ENCODE measurements at places on chromosomes 6 and 20. TPM values are rescaled to one million over a fixed set of nuclear protein-coding genes. Genes with fewer than 3 reads are reported as not detected.

Gene MUC22
- polyA plus RNA-seq: not detected

Gene IL17A
- polyA plus RNA-seq: not detected

Gene NEU1
- polyA plus RNA-seq: 25.2 TPM

DNA sequence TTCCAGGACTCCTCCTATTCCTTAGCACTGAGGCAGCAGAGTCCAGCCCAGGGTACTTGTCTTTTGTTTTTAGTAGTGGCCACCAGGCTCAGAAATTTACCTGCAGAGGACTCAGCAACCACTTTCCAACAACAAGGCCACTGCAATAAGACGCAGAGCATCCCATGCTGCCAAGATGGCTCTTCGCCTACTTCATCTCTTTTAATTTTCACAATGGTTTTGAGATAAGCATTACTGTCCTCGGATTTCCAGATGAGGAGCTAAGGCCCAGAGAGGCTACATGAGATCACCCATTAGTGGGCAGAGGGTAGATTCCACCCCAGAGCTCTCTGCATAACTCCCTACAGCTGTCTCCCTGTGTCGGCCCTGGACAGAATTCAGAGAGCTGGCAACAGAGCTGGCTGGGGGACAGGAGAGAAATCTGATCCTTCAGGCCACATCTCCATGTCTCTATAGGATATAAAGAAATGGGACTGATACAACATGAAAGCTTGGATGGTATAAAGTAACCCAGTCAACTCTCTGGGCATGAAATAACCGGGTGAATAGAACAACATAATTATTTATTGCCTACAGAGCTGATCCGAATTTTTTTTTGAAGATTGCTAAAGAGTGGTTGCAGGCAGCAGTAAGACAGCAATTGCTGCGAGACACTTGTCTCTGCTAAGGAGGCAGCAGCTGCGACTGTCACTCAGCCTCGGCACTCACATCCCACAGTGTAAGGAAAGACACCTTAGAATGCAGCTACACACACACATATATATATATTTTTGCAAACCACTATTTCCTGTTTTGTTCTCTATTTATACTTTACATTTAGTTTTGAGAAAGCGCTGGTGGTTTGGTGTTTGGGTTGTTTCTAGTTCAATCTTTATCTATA, 37.2 kb downstream of the SCML4 start:
- H3K36me3 ChIP-seq: no peaks in the 10 kb centered on the region
- H3K4me1 ChIP-seq: peaks cover 25% of the 10 kb centered on the region
- peak; percentile 86 for DNase-seq
- no peak overlapping the region for H3K4me3 ChIP-seq
- H3K27ac ChIP-seq: peak overlapping the region; percentile 78

DNA sequence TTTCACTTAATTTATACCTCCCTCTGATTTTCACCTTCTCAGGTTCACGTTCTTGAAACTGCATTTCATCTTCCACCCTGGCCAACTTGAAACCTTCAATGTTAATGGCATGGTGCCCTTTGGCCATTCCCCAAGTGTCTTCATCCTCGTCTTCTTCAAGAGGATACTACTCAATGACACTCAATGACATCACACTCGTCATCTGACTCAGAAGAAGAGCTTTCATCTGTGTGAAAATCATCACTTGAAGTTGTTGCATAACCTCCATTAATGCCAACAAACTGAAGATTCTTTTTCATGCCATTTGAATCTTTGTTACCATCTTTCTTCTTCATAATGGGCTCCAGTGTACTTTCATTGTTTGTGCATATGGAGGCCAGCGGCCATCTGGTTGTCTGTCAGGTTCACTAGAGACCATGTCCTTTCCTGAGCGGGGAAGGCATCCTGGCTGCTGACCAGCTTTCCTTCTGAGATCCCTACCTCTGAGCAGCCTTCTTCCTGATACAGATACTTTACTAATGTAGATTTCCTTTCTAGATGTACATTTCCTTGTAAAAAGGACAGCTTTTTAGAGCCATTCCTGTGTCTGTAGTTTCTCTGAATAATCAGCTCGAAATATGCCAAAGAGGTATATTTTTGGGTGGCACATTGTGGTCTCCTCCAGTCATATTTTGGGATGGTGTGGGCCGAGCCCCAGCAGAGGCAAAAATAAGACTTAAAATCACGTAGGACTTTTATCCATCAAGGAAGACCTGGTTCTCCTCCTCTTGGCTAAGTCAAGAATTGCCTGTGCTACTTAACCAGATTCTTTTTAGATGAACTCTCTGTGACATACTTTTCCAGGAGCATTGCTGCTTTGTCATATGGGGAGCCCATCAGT, 21.3 kb downstream of the TRMT6 start:
- no peak overlapping the region for H3K4me3 ChIP-seq
- H3K4me1 ChIP-seq: no peaks in the 10 kb centered on the region
- DNase-seq: no peak
- no peak overlapping the region for H3K27ac ChIP-seq

GRCh38 chr6:143149771-143150170, 89.1 kb downstream of the AIG1 start:
- no peak overlapping the region for H3K27ac ChIP-seq
- H3K36me3 ChIP-seq: no peaks in the 10 kb centered on the region
- no peaks in the 10 kb centered on the region for H3K27me3 ChIP-seq
- DNase-seq: no peak
- H3K4me3 ChIP-seq: no peak overlapping the region

Gene TAF8
- polyA plus RNA-seq: 12.6 TPM

DNA sequence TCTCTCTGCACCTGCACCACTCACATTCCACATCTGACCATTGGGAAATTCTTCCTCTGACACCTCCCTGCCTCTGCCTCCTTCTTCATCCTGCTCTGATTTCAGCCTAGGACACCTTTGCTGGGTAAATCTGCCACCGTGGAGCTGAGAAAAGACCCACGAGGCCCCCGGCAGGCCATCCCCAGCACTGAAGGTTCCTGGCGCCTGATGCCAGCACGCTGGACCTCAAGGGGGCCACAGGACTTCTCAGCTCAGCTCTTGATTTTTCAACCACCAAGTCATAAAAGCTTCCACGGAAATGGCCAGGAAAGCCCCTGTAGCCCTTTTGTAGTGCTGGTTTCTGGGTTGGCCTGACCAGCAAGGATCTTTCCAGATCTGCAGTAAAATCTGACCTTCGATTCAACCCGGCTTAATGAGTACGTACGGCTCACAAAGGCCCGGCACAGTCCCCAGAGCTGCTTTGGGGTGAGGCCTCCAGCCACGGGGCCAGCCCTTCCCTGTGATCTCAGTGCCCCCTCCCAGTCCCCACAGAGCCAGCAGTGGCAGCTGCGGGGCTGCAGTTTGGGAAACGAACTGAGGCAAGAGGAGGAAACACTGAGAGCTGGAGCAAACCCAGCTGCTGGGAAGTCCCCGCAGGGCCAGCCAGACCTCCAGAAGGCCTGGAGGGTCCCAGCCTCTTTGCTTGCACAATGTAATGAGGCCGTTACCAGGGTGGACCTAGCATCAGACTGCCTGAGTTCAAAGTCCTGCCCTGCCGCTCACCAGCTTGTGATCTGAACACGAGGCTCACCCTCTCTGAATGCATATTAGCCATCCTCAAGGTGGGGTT, 157.5 kb downstream of the BMP7 start:
- H3K36me3 ChIP-seq: no peaks in the 10 kb centered on the region
- H3K4me3 ChIP-seq: no peak overlapping the region
- H3K27me3 ChIP-seq: peaks cover 2% of the 10 kb centered on the region
- no peaks in the 10 kb centered on the region for H3K4me1 ChIP-seq
- H3K27ac ChIP-seq: no peak overlapping the region

DNA sequence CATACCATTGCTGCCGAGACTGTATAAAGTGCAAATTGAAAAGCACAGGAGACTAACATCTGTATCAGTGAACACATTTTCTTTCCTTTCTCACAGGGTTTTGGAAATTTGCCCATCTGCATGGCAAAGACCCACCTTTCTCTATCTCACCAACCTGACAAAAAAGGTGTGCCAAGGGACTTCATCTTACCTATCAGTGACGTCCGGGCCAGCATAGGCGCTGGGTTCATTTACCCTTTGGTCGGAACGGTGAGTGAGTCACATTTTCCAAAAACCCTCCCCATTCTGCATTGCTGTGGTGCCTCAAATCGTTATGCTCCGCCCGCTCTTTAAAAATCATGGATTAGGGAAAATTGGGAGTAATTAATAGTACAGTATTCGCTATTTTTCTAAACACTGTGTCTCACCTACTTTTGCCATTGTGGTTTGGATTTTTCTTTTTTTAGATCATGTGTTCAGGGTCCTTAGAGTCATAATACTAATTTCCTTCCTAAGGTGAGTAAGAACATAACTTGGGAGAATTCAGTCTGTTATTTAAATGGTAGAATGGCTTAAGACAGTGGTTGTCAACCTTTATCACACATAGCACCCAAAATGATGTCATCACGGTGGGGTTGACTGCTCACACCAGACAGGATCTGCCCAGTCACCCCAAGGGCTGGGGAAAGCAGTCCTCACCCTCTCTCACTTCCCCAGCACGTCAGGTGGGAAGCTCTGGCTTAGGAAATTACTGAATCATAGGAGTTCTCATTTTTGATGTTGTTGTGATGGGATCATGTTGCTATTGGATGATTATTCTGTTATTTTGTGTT, 171.6 kb downstream of the MTHFD1L start:
- H3K27me3 ChIP-seq: no peaks in the 10 kb centered on the region
- H3K27ac ChIP-seq: peak overlapping the region; percentile 55
- H3K4me1 ChIP-seq: no peaks in the 10 kb centered on the region
- no peak for DNase-seq
- H3K36me3 ChIP-seq: no peaks in the 10 kb centered on the region

GRCh38 chr6:150272976-150273315, 95.9 kb upstream of the IYD start:
- H3K27ac ChIP-seq: peak overlapping the region; percentile 85
- H3K4me1 ChIP-seq: peaks cover 19% of the 10 kb centered on the region
- no peaks in the 10 kb centered on the region for H3K36me3 ChIP-seq
- DNase-seq: no peak
- H3K27me3 ChIP-seq: no peaks in the 10 kb centered on the region

Gene SYTL3
- 1.7 TPM for polyA plus RNA-seq

Gene HLA-DOB
- 0.18 TPM for polyA plus RNA-seq

Data from psoas muscle (tissue), 8 donors.